ENCODE measurements at places on chromosomes 12 and 14.

- no peak for DNase-seq
These were observed 28.1 kb downstream of the USP15 start for GRCh38 chr12:62288328-62288727.

DNA sequence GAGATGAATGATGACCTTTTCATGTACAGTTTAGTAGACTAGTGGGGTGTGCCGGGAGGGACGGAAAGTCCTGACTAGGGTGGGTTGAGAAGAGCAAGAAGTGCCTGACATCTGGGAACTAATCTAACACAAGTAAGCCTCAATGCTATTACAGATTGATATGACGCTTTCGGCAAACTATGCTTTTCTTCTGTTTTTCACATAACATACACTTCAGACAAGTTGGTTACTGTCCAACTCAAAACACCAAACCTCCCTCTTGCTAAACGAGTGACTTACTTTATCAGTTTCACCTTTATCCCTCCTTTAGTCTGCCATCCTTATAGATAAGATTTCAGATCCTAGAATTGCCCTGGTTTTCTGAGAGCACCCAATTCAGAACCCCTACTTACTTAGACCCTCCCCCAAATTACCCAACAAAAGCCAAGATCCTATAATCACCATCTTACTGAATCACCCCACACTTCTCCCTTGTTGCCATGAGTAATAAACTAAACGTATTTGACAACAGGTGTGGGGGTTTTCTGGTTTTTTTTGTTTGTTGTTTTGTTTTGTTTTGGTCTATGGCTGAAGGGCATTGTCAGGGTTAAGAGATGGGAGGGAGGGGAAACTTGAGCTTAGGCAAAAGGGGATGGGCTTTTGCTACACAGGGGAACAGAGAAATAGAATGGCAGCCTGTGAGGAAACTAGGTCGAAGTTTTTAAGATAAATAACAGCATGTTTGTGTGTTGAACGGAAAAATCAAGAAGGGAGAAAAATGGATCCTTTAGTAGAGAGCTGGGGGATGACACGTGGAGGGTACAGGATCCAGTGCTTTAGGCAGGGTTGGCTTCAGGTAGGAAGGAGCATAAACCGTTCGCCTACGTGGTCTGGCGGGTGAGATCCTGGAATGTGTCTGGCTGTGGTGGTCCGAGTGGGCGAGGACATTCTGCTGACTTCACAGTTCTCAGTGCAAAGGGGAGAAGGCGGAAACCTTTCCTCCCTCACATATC is 6.1 kb upstream of the PSMA3 start:
- DNase-seq: no peak

- no peak for DNase-seq
These were observed 38.7 kb downstream of the WIF1 start for GRCh38 chr12:65082406-65082805.

DNA sequence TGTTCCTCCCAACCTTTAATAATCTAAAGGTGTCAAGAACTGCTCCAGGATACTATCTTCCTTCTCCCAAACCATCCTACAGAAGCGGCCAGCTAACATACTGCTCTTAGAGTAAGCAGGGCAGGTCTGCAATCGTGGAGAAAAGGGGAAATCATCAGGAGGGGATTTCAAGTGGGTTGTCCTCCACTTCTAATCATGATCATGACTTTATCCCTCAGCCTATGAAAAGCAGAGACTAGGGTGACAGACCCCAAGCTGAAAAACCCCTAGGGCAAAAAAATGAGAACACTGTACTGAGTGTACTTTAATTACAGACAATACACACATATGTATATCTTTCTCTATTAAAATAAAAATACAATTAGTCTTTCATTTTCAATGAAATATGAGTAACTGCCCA is 13.9 kb downstream of the DUSP16 start:
- no peak for DNase-seq

GRCh38 chr12:31001581-31002360 is 71.9 kb upstream of the DDX11 start:
- no peak for DNase-seq

DNA sequence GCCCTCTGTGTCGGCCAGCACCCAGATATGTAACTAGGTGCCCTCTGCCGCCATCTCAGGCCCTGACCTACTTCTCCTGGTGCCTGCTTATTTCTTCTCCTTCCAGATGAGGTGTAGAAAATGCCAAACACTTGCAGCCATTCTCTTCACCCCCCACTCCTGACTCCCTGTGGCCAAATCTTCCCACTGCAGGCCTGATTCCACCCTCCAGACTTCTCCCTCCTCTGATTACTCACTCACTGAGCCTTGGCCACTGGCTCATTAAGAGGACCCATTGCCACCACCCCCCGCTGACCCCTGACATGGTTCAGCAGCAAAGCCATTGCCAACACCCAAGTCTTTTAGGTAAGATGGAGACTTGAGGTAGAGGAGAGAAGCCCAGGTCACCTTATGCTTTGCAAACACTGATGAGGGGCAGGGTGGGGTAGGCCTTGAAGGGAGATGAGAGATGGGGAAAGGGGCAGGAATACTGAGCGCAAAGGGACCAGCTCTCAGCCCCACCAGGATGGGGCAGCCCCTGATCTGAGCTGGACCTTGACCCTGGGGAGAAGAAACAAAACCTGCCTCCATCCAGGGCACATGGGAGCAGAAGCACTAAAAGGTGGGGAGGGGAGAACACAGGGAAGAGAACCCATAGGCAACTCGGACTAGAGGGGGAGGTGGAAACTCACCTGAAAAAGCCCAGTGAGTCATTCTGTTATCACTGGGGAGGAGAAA is 25.1 kb upstream of the ANO2 start:
- no peak for DNase-seq

All from NCI-H1092 (cell line).